Fibroblast of skin of left quadriceps (primary cell): ENCODE measurements at places on chromosomes 5 and 9.

DNA sequence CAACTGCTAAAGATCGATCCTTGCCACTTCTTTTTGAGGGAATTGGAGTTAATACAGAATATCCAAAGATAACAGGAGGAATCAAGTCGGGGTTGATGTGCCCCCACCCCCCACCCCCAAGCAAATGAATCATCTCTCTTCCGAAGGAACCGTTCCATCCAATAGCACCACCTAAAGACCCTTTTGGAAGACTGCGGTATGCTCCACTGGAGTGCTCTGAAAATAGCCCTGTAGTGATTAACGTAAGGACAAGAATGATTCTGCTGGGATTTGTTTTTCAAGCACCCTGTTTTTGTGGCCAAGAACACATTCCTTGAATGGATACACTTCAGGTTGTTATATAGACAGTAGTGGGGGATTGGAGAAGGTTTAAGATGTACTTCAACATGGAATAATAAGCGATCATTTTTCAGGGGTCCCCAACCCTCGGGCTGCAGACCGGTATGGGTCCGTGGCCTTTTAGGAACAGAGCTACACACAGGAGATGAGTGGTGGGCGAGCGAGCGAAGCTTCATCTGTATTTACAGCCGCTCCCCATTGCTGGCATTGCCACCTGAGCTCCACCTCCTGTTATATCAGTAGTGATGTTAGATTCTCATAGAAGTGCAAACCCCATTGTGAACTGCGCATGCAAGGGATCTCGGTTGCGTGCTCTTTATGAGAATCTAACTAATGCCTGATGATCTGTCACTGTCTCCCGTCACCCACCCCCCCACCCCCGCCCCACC lies 44.5 kb upstream of the TMEM252 start:
- no peak for DNase-seq

- DNase-seq, result no peak
These were observed 1061.7 kb upstream of the WWC1 start for GRCh38 chr5:167229751-167230150.

GRCh38 chr9:124344291-124345050 lies 70.8 kb downstream of the PSMB7 start:
- no peak for DNase-seq

DNA sequence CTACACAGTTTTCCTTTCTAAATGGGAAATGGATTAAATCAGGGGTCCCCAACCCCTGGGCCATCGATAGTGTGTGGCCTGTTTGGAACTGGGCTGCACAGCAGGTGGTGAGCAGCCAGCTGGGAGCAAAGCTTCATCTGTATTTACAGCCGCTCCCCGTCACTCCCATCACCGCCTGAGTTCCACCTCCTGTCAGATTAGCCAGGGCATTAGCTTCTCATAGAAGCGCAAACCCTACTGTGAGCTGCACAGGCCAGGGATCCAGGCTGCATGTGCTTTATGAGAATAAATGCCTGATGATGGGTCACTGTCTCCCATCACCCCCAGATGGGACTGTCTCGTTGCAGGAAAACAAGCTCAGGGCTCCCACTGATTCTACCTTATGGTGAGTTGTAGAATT lies 41.2 kb upstream of the FLT4 start:
- DNase-seq, result no peak

DNA sequence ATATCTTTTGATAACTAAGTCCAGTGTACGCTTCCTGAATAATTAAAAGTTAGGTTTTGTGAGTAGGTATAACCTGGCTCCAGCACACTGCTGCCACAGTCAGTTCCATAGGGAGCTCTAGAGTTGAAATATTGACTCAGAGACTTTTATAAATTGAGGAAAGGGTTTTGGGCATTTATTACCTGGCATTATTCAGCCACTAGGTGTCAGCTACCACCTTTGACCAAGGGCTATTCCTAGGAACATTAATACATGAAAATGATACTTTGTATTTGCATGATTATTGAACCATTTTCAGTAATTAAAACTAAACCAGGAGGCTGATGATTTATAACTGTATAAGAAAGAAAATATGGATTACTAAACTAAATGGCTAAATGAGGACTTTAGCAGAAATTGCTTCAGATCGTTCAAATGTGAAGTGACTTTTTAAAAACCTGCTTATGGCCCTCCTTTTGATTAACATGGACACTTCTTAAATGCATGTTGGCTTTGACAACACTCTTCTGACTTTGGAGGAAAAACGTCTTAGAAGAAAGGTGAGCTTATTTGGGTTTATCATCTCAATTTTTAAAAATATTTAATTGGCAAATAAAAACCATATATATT lies 83.0 kb downstream of the SMC2 start:
- no peak for DNase-seq

- DNase-seq, result peak; percentile 37
These were observed 54.9 kb upstream of the ZSWIM6 start for GRCh38 chr5:61277190-61277589.

GRCh38 chr5:86841000-86841644 lies 223.4 kb downstream of the COX7C start:
- no peak for DNase-seq

- DNase-seq, result no peak
These were observed 177.5 kb downstream of the AOPEP start for GRCh38 chr9:94903961-94904421.

- DNase-seq, result no peak
These were observed 404.6 kb downstream of the GADD45G start for GRCh38 chr9:90009447-90009846.

DNA sequence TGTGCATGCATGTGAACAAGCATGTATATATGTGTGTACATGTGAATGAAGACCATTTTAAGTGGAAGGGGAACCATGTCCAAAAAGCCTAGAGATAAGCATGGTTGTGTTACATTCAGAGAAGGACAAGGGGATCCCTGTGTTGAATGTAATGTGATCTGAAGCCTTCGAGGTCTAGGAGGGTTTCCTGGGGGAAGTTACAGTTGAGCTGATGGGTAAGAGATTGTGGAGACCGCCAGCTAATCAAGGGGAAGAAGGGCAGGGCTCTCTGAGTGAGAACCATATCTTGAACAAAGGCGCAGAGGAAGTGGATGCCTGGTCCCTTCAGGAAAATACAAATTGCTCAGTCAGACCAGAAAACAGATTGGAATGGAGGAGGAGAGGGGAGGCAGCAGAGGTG lies 45.5 kb upstream of the TNFSF15 start:
- DNase-seq, result no peak

DNA sequence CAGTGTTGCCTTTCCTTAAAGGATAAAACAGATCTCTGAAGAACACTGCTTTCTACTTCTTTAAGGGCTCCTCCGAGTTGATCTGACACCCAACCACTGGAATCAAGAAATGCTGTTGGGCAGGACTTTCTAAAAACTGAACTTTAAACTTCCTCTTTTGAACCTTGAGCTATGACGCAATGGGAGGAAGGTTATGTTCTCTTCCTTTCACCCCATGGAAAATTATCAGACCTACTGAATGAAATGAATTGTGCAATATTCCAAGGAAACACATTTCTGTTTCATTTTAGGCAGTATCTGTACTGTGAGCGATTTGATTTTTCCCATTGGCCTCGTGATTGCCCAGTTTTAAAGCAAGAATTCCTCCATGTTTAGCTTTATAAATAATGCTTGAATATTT lies 206.0 kb upstream of the PRR16 start:
- no peak for DNase-seq

- no peak for DNase-seq
These were observed 228.1 kb upstream of the MEF2C start for GRCh38 chr5:89110916-89111646.
